ENCODE measurements at places on chromosomes 12 and 14. TPM values are rescaled to one million over a fixed set of nuclear protein-coding genes. Genes with fewer than 3 reads are reported as not detected.

DNA sequence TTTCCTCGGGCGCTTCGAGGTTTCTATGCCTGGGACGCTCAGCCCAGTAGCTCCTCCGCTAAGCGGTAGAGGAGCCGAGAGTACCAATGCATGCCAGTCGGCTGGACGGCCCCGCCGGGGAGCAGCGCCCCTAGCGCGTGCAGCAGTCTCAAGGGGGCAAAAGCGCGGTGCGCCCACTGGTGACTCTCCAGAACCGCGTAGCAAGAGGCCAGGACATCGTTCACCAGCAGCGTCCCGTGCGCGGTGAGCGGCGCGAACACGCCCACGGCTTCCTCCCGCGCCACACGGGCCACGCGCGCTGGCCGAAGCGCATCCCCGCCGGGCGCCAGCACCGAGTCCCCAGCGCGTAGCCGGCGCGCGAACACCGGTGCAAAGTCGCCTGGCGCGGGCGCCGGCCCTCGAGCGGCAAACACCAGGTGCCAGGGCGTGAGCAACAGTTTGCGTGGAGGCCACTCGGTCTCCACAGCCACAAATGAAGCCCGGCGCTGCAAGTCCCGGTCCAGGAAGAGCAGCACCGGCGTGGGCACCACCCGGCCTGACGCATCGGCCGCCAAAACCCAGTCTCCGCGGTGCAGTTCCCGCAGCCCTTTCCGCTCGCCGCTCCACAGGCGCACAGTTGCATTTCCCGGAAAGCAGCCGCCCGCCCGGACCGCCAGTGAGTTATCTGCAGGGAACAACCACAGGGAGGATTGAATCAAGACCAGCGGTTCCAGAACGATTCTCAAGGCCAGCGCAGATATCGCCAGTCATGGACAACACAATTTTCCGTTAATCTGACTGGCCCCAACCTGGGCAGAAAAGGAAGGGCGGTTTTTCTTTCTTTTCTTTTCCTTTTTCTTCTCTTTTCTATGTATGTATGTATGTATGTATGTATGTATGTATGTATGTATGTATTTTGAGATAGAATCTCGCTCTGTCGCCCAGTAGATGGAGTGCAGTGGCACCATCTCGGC lies 4.5 kb downstream of the DHH start:
- peak; percentile 91 for DNase-seq

DNA sequence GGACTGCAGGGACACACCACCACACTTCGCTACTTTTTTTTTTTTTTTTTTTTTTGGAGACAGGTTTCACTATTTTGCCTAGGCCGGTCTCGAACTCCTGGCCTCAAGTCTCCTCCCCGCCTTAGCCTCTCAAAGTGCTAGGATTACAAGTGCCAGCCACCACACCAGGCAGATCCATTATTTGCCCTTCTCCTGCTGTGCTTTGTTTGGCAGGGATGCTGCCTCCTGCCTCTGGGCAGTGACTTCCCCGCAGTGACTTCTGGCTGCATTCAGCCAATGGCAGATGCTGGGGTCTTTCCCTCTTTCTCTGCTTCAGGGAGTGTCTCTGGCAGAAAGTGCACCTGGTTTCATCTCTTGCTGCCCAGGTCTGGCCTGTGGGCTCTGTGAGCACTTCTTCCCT lies 6.7 kb upstream of the MORN3 start:
- DNase-seq: peak; percentile 73

GRCh38 chr14:93709249-93709648 lies 79.0 kb downstream of the PRIMA1 start:
- no peak for DNase-seq

DNA sequence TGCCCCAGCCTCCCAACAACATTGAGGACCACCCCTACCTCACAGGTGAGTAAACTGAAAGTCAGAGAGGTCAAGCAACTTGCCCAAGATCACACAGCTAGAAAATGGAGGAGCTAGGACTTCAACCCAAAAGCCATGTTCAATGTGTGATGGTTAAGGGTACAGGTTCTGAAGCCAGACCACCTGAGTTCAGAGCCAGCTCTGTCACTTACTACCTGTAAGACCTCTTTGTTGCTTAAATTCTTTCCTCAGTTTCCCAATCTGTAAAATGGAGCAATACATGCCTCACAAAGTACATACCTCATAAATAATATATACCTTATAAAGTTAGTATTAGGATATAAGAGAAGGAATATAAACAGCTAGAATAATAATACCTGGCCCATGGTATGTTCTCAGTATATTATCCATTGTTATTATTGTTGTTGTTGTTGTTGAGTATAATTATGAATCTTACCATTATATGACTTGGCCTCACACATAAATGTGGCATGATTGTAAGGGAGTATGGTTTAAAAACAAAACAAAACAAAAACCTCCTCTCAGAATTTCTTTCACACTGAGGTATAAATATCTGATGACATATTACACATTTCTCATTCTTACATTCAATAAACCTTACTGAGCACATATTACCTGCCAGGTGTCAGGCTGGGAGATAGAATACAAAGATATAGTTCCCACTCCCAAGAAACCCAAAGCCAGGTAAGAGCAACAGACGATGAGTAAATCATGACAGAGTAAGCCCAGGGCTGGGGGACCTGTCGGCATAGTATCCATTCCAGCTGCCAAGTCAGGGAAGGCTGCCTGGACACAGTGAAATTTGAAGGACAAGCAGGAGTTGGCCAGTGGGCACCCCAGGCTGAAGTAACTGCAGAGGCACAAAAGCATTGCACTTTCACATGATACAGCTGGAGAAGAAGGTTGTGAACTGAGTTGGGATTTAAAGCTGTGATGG lies 19.6 kb downstream of the CMKLR1 start:
- no peak for DNase-seq

DNA sequence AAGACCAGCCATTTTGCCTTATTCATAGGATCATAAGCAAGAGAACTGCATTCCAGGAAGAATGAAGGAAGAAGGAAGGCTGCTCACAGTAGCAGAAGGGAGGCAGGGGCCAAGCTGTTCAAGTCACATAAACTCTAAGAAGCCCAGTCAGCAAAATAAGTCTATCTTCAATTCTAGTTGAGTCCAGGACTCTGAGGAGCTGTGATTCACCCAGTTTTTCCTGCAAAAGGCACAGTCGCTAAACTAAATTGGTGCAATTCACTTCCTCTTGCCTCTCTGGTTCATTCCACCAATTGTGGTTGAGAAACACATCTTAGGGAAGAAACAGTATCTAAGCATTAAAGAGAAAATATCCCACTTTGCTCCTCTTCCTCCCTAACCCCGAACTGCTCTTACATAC lies 9.8 kb downstream of the ZNF641 start:
- no peak for DNase-seq

GRCh38 chr12:25197608-25198007 lies 2.6 kb downstream of the ETFRF1 start:
- DNase-seq: no peak

DNA sequence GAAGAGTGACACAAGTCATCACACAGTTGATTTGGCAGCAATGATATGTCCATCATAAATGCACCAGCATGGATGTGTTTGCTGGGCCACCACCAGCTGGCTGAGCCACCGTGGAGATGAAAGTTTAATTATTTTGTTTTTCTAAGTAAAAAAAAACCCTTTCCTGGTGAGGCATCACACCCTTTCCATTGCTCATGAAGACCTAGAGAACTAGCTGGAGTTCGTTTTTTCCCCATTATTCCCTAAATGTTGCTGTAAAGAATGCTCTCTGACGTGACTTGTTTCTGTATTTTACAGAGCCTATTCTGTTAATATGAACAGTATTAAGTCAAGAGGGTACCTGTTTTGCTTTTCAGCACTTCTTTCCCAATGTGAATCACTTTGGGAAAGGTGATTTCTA lies 257.9 kb downstream of the MSRB3 start:
- no peak for DNase-seq

DNA sequence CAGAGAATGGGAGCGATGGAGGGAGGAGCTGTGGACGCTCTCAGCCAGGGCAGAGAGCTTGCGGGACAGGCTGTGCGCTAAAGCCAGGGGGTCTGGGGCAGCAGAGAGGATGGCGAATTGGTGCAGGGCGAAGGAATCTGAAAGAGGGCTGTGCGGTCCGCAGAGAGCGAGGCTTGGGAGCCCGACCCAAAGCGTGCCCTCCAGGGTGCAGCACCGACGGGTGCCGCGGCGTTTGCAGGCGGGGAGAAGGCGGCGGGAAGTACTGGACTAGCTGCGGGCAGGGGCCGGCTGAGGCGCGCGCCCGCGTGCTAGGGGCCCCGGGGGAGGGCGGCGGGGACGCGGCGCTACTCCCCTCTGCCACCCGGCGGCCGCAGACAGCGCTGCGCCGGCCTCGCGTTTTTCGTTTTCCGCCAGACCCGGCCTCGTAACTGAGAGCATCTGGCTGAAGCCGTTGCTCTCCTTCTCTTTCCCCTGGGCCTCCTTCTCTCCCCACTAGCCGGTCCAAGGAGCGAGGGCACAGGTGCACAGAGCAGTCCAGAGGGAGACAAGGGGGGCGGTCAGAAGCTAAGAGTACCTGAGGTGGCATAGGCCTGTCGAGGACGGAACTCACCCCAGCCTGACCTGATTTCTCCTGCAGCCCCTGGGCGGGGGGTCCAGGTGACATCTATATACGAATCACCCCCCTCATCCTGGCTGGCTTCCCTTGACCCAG lies 24.9 kb downstream of the SLC6A12 start:
- peak; percentile 98 for DNase-seq

- DNase-seq: no peak
These were observed 294.3 kb upstream of the FBXO33 start for GRCh38 chr14:39726563-39726962.

GRCh38 chr12:41310367-41310766 lies 122.2 kb downstream of the PDZRN4 start:
- DNase-seq: no peak

DNA sequence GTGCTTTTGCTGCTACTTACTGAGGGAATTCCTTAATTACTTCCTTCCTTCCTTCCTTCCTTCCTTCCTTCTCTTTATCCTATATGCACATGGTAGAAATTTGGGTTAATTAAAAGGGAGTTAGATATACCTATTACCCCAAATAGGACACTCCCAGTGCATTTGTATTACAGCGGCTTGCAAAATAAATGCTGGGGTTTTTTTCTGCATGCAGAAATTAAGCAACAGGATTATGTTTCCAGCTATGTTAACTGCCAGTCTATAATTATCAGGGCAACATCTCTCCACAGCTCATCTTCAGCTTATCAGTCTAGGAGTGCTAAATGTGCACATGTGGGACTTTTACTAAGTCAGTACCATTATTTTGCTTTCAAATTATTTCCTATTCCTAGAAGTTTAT lies 132.9 kb upstream of the SLC35F4 start:
- no peak for DNase-seq

DNA sequence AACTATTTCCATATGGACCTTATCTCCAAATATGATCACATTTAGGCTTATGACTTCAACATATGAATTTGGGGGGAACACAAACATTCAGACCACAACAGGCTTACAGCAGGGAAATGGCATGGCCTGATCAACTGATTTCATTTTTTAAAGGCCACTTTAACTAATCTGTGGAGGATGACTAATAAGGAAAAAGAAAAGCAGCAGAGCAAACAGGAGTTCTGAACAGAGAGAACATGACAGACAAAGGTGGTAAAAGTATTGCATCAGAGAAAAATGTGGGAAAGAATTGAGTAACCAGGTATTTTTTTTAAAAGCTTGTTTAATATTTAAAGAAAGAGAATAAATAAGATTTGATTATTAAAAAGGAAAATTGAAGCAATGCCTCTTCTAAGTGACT lies 366.1 kb upstream of the TMPO start:
- DNase-seq: no peak

DNA sequence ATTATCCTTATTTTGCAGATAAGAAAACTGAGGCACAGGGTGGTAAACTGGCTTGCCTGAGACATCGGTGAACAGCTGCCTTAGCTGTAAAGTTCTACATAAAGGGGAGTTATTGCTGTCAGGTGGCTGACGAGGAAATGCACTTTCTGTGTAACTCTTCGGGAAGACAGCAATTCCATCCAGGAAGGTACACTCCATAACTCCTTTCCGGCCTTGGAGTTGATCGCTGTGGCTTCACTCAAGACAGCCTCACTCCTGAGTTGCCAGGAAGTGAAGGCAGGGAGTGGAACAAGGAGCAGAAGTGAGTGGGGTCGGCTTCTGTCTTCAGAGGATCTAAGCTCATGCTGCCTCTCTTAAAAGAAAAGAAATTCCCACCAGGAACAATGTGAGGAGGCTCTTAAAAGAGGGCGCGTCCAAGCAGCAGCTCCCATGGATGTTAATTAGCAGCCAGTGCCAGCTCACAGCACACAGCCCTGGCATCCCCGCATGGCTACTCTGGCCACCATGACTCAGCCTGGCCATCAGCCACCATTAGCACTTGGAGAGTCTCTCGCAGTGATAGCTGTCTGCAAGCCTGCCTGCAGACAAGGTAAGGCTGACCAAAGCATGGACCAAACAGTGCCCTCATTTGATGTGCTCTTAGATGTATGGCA lies 60.3 kb downstream of the NUAK1 start:
- peak; percentile 93 for DNase-seq

DNA sequence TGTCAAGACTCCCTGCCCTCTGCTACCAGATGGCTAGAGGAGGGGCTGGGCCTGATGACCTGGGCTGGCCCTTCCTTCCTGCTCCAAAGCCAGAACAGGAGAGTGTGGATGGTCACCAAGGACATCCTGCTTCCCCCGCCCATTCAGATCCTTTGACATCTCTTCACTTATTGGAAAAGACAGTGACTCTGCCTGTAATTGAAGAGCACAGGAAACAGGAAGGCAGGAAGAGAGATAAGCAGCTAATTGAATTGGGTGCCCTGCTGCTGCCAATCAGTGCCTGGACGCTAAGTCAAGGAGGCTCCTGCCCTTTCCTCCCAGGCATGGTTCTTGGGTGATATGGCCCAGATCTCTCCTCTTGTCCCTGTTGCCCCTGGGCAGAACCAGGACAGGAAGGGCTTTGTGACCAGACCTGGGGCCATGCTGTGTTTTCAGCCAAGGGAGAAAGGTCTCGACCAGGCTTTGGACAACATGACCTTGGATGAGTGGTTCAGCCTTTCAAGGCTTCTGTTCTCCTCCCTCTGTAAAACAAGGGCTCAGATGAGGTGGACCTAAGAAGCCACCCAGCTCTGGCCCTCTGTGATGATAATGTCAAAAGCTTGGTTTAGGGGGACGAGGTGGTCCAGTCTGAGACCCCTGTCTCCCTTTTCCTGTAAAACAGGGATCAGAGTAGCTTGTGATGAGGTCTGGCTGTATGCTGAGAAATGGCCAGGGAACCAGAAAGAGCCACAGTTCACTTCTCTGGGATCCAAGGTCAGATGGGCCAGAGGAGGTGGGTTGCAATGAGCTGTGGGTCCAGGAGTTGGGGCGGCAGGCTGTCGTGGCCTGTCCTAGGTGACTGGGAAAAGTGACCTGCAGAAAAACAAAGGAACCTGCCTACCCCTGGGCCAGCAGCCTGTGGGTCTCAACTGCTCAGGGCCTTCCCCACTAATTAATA lies 38.8 kb downstream of the FAM222A start:
- DNase-seq: peak; percentile 23

The TAS2R9 gene
- not detected for total RNA-seq

The TBX5 gene
- not detected for total RNA-seq

The KCNC2 gene
- not detected for total RNA-seq

The DTX1 gene
- total RNA-seq: under 0.01 TPM

The ACVRL1 gene
- total RNA-seq: 11.5 TPM

The CCDC175 gene
- total RNA-seq: not detected

The ALDH6A1 gene
- 30.1 TPM for total RNA-seq

The SEC23A gene
- total RNA-seq: 326 TPM

The VRTN gene
- total RNA-seq: not detected

The SNAPC1 gene
- 26.5 TPM for total RNA-seq

The PIK3C2G gene
- not detected for total RNA-seq

All from osteoblast (primary cell).